ENCODE measurements at places on chromosomes 6 and 20. TPM values are rescaled to one million over a fixed set of nuclear protein-coding genes. Genes with fewer than 3 reads are reported as not detected.

GRCh38 chr6:18585032-18585573, 198.0 kb downstream of the RNF144B start:
- no peak for DNase-seq

DNA sequence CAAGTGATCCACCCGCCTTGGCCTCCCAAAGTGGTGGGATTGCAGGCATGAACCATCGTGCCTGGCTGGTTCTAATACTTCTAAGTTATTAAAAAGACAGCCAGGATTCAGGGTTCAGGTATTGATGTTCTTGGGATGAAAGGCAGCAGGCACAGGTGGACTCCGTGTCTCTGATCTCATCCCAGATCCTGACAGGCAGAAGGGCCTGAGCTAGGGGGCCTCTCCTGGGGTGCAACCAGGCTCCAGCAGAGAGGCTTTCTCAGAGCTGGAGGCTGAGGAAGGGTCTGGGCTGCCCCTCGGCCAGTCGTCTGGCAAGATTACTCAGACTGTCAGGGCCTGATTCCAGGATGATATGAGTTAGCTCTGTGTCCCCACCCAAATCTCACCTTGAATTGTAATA, 106.3 kb downstream of the SCML4 start:
- no peak for DNase-seq

DNA sequence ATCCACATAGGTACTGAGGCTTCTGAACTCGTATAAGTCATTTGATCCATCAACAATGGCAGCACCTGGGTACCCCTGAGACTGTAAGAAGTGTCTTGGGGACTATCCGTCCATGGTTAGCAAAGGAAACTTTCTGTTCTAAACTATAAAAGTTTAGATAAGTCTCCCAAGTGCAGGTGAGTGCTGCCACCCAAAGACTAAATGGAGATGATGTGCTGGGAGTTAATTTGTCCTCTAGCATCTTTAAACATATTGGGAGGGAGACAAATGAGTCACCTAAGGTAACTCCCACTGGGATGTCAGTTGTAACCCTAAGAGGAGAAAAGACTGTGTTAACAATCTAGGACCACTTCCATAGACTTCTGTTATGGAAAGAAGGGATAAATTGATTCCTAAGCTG, 6.2 kb downstream of the BEND6 start:
- DNase-seq: no peak

- DNase-seq: no peak
Measured at GRCh38 chr6:18506382-18507017, 119.3 kb downstream of the RNF144B start.

GNAS-AS1 gene
- total RNA-seq: 6.1 TPM

- no peak for DNase-seq
Measured at GRCh38 chr6:31107052-31107451, 5.3 kb downstream of the C6orf15 start.

CRISP3 gene
- 120 TPM for total RNA-seq

DDRGK1 gene
- 61.6 TPM for total RNA-seq

IMPG1 gene
- not detected for total RNA-seq

- DNase-seq: peak; percentile 36
Measured at GRCh38 chr20:58014628-58015315, 213.7 kb downstream of the ANKRD60 start.

GRCh38 chr20:57842720-57843119, 132.9 kb upstream of the PMEPA1 start:
- no peak for DNase-seq

GRCh38 chr6:20416567-20417345, 15.1 kb downstream of the E2F3 start:
- no peak for DNase-seq

LAMA5 gene
- total RNA-seq: 611 TPM

- DNase-seq: no peak
Measured at GRCh38 chr6:17831135-17831534, 124.4 kb upstream of the NUP153 start.

GRM1 gene
- total RNA-seq: 0.43 TPM

DNA sequence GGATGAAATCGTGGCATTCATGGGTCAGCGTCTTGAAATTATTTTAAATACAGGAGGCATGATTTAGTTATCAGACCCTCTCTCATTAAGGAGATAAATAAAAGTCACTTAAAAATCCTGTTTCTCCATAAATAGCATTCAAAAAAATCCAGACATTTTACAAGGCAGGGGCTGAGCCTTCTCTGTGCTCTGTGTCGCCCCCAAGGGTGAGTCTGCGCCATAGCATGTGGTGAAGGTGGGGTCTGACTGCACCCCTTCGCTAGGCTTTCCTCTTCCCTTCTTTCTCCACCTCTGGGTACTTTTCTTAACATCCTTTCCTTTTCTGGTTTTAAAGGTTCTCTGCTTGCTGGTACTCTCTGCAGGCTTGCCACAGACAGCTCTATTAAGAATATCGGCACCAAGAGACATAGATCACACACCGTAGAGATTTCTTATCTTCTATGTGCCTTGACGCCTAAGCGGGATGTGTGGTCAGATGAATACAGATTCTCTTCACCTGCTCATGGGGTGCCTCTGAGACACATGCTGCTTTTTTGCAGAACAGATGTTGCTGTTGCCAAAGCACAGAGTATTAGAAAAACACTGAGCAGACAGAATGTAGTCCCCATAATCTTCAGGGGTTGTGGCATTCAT, 20.1 kb upstream of the FAM209A start:
- DNase-seq: no peak

- DNase-seq: no peak
Measured at GRCh38 chr6:9825526-9825925, 589.3 kb downstream of the TFAP2A start.

DNA sequence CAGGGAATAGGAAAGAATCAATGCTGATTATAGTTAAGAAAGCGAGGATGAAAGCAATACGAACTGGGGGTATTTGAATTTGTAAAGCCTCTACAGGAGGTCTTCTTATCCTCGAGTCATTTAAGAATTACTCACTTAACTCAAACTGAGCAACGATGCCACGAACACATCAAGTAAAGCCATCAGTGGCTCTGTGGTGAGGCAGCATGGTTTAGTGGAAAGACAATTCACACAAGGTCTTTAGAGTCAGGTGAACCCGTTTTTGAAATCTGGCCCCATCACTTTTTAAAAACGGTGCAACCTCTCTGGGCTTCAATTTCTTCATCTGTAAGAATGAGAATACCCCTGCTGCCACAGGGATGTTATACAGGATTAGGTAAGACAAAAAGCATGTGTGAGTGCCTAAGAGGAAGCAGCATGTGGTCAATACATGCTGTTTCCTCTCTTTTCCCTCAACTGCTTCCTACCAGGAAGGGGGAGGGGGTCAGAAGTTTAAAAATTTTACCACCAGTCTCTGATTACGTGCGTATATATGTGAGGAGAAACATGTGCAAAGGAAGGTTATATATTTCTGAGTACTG, 162.0 kb downstream of the BTBD9 start:
- no peak for DNase-seq

DNA sequence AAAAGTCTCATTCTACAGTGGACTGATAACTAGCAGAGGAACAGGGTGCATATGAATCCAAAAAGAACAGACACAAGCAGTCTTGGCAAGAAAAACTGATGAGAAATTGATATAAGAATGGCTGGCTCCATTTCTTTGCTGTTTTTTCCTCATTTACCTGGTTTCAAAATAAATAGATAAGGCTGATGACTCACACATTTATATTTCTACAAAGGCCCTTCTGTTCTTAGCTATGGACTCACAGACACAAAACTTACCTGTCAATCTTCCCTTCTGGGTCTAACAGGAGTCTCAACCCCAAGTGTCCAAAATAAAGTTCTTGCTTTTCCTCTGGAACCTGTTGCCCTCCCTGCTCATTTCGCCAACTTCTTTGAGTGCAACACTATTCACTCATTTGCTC, 941 bp downstream of the SLC17A4 start:
- no peak for DNase-seq

DNA sequence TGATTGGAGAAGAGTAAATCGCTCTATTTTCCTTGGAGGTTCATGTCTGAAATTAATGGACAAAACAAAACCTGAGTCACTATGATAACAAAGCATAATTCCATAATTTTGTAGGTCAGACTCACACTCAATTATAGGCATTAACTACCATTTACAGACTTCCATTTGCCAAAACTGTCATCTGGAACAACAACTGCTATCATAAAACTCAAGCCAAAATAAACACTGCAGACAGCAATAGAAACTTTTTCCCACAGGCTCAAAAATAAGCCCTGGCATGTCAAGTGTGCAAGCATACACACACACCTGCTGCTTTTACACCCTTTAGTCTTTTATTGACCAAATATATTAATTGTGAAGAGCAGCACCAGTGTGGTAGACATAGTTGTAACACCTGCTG, 7.1 kb downstream of the MRPS10 start:
- DNase-seq: no peak

GRCh38 chr20:50508171-50508755, 1.9 kb upstream of the PTPN1 start:
- no peak for DNase-seq

APOM gene
- 11.2 TPM for total RNA-seq

- DNase-seq: no peak
Measured at GRCh38 chr6:141123049-141123448, 1009.7 kb upstream of the GJE1 start.

MYLK4 gene
- total RNA-seq: 0.65 TPM

DNA sequence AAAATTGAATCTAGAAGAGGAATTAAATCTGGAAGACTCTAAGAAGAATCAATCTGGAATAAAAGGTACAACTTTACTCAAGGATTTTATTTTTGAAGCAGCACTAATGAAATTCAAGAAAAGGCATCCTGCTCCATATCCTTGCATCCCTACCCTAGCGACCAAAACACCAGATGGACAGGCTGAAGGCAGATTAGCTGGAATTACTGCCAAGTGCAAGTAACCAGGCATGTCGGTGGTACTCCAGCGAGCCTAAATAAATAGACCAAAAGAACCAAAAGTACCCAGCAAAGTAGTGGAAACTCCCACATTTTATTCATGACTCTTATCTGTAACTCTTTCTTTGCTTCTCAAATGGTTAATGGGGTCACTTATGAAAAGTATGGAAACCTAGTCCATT, 21.0 kb downstream of the OPRM1 start:
- DNase-seq: no peak

DNA sequence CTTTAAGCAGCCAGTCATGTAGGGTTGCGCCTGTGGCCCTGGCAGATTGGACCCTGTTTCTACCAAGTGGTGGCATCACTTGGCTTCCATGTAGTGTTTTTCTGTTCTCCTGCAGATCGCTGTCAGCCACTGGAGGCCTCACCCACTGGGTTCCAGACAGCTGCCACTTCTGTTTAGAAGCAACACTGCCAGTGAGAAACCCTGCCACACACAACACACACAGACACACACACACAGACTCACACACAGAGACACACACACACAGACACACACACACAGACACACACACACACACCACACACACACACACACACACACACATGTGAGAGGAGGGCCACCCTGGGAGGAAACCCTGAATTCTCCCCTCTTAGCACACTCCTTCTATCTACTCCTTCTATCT, 51.8 kb downstream of the UTRN start:
- no peak for DNase-seq

PHACTR1 gene
- 6.6 TPM for total RNA-seq

DNA sequence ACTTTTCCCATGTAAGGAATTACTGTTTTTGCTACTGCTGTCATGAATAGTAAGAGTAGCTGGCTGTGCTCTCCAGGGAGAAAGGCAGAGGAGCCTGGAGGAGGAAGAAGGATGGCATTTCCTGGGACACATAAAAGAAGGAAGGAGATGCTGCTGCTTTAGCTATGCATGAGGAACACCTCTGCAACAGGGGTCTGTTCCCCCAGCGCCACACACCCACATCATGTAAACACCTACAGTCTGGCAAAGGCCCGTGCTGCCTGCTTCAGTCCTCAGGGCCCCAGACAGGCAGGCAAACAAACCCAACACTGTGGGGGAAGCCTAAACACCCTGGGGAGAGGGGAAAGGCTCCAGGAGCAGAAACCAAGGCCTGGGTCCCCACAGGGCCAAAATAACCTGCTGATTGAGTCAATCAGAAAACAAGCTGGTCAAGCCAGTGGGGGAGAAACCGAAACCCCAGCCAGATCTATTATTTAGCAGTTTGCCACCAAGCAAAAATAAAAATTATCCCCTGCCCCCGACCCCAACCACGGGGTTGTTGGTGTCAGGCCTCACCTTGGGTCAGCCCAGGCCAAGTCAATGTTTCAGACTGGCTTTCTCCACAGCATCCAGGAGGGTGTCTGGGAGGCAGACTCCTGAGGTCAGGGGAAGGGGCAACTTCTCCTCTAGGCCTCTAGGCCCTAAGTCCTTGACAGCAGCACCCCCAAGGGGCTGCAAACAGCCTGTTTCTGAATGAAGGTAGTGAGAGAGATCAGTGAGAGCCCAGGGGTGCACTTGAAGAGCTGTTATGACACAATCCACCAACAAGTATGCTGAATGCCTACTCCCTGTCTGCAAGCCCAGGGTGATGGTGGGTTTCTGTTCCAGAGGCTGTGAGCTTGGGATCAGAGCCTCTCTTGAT, 34.6 kb upstream of the SCUBE3 start:
- DNase-seq: no peak

PNPLA1 gene
- not detected for total RNA-seq

DNA sequence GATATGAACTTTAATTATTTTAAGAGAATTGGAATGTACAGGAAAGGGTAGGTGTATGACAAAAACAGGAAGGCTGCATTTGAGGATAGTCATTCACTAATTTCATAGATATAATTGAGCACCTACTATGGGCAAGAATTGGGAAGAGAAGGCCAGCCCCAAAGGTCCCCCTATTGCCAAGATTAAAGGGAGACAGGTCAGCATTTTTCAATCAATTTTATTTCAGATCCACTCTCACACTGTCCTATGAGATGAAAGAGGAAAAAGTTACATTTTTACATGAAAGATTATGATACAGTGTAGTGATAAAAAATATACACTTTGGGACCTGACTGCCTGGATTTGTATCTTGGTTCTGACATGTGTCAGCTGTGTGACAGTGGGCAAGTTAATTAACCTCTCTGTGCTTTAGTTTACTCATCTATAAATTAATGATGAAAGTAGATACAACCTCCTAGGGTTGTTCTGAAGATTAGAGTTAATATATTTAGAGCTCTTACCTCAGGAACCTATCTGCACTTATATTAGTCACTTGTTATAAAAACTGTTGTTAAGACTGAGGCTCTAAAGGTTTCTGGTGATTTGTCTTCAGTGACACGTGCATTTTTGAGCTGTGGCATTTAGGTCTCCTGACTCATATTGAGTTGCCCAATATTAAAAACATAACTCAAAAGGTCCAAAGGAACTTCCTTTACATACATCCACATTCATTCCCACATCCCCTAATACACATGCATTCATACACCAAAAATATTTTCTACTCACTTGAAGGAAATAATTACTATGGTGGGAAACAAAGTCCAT, 45.7 kb downstream of the SCGN start:
- DNase-seq: no peak

DNA sequence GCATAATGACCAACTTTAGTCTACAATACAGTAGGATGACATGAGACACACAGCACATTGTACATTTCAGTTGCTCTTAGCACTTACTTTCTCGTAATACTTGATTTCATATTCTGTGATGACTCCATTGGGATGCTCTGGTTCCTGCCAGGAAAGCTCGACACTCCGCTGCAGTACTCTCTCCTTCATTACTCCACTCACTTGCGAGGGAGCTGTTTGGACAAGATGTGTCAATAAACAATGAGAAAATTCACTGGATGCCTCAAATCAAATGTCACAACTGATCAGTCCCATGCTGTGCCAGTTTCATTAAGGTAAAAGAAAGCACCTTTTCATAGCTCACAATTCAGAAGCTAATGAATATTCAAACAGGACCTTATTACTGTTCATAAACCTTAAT, 147.1 kb downstream of the EPHA7 start:
- no peak for DNase-seq

NKX2-2 gene
- total RNA-seq: 15.4 TPM
